ENCODE measurements at places on chromosomes 7 and 10.

- peak; percentile 78 for DNase-seq
Observed at GRCh38 chr7:4713183-4713784, 31.2 kb downstream of the FOXK1 start.

DNA sequence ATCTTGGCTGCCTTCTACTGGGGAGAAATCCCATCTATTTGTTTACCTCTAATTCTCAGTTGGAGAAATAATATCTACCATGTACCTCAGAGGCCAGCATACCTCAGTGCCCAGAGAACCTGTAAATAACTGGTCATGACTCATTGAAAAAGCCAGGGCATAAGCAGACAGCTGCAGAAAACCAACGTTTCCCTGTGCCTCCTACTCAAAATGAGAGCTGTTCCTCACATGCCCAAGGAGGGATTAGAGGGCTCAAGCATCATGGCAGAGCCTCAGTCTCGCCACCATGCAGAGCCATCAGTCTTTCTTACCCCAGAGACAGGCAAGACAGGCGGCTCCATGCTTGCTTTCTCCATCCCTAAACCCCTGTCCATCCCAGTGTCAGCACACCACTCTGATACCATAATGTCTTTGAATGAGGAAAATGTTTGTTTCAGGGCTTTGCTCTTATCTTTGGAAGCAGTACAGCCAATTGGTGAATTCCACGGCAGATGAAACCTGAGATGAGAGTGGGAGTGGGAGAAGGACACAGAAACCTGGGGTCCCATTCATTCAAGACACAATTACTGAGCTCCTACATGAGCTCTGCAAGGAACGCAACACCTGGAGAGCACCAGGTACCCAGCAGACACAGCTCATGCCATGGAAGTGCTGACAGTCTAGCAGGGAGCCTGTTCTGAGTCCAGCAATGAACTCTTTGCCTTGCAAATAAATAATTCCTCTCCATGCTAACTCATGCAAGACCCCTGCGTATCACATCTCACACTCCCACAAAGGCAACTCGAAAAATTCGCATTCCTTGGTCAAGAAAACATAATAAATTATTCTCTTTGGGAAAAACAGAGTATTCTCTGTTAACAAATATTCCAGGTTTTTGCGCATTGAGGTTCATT is 21.1 kb downstream of the PON1 start:
- DNase-seq = no peak

DNA sequence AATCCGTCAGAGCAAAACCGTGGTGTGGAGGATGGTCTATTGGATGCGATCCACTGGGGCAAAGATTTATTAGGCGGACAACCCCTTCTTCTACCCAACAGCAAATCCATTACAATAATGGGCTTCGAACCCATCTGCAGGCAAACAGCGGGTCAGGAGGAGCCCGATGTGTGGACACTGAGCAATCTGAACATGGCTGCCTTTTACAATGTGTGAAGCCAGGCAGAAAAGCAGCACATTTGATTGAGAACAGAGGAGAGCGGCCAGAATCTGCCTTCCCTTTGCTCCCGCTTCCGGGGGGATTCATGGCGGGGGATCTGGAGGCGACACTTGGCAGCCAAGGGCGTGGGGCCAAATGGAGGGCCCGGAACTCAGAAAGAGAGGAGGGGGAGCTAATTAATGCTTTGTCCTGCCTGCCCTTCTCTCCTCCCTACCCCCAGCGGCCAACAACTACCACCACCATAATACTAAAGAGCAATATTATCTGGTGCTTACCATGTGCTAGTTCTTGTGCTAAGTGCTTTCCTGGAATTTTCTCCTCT is 133.0 kb downstream of the EMX2 start:
- no peak for DNase-seq

DNA sequence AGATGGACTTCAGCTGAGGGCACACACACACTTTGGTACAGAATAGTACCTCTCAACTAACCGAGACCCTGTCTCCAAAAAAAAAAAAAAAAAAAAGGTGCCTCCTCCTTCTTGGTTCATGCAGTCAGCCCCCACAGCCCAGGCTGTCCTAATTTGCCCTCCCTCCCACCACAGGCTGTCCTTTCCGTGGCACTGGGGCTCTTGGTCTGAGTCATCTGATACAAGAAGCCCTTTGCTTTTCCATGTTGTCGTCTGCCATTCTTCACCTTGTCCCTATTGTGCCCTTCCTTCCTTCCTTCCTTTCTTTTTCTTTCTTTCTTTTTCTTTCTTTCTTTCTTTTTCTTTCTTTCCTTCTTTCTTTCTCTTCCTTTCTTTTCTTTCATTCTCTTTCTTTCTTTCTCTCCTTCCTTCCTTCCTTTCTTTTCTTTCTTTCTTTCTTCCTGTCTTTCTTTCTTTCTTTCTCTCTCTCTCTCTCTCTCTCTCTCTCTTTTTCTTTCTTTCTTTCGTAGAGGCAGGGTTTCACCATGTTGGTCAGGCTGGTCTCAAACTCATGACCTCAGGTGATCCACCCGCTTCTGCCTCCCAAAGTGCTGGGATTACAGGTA is 96.0 kb upstream of the IKZF1 start:
- no peak for DNase-seq

DNA sequence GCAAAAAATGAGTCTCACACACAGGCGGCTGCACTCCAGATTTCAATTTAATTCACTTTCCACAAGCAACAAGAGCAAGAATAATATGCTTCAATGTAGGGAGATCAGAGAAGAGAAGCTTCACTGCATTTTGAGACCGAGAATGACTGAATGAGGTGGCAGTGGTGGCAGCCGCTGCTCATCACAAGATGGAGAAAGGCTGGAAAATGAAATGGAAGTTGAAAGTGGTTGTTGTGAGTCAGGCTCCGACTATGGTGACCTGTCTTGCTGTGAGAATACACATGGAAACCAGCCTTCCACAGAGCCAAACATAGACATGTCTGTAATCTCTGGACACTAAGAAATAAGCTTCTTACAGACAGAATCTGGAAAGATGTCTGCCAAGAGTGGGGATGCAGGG is 499.6 kb upstream of the LRRN3 start:
- no peak for DNase-seq

DNA sequence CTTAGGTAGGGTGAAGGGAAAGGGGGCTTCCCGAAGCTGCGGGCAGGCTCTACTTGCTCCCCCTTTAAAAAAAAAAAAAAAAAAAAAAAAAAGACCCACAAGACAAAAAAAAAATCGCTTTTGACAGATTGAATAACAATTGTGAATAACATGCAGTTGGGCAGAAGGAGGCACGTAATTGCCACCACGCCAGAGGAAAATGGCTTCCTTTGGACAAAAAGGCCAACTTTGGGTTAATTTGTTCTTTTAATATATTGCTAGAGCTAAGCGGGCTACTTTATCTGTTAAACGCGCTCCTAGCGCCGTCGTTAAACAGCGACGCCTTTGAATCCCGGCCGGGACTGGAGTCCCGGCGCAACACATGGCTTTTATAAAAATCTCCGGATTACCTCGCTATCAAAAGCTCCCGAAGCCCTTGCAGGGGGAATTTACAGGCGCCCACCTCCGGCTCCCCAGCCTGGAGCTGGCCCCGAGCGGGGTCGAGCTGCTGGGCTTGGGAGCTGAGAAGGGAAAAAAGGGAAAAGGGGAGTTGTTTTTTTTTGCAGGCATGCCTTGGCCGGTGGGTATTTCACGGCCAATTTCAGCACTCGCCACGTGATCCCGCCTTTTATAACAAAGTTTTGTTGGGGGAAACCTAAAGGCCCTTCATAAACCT is 1.2 kb downstream of the HOXA11 start:
- no peak for DNase-seq

- no peak for DNase-seq
Observed at GRCh38 chr7:149873970-149874643, 338 bp downstream of the ATP6V0E2 start.

- DNase-seq = no peak
Observed at GRCh38 chr10:3430501-3430900, 257.9 kb upstream of the PITRM1 start.

GRCh38 chr7:139673230-139673629 is 104.6 kb downstream of the HIPK2 start:
- no peak for DNase-seq

GRCh38 chr10:128009372-128010126 is 102.6 kb downstream of the PTPRE start:
- no peak for DNase-seq

DNA sequence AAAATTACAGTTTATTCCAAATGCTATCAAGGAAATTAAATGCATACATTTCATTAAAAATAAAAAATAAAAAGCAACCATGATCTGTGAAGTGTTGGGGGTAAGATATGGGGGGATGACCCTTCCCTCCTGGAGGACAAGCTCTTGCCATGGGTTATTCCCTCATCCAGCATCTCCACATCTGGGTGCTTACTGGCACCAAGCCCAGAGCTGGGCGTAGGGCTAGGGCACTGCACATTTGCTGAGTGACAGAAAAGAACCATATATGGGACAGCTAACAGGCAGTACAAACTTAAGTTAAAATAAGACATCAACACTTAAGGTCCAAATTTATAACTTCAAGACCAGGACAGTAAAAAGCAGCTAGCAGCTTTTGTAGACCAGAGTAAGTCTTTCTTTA is 10.2 kb downstream of the CCDC6 start:
- no peak for DNase-seq

- no peak for DNase-seq
Observed at GRCh38 chr7:94510582-94511496, 1.2 kb downstream of the CASD1 start.

DNA sequence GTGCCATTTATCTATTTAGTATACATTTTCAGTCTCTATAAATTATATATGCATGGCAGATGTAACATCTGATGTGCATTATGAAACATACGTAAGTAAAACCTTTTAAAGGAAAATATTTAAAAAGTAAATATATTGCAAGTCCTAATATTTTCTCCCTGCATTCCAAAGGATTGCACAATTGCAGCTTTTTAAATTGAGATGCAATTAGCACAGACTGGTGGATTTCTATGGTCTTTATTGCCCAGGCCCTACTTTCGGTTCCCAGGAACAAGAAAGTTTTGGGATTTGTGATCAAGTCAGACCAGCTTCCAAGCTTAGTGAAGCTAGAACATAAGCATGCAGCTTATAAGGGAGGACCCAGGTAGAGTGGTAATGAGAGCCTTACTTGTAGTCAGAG is 337.8 kb downstream of the NRG3 start:
- no peak for DNase-seq

GRCh38 chr7:150363370-150363769 is 5.3 kb upstream of the REPIN1 start:
- no peak for DNase-seq

GRCh38 chr7:120933475-120933874 is 17.1 kb upstream of the ING3 start:
- DNase-seq = no peak

Measured in GM04503 (cell line).